SIG-M5 (cell line): ENCODE measurements at places on chromosomes 7 and 10.

- DNase-seq: no peak
Measured at GRCh38 chr7:76185187-76185896, 16.4 kb upstream of the SRRM3 start.

GRCh38 chr10:124574456-124575070 is 112.9 kb downstream of the LHPP start:
- DNase-seq: no peak

DNA sequence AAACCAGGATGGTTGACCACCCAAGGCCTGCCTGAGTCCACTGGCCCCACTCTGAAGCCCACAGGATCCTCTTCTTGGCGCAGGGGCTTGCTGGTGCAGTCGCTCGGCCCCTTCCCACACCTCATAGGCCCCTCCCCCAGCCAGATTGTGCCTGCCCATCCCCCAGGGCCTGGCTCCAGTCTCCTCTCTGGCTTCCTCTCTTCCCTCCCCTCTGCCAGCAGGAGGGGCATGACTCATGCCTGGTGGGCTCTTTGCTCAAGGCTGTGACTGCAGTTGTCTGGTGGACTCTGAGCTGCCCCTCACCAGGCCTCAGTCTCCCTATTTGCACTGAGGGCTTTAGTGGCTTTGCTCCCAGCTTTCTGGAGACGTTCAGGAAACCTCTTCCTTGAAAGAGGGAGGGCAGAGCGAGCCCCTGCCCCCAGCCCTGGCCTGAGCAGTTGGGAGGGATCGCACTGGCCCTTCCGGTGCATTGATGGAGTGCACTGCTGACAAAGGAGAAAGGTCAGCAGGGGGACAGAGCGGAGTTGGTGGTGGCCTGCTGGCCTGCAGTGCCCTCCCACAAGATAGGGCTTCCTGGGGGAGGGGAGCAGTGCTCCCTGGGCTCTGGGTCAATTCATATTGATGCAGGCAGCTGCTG is 60.7 kb downstream of the ZMIZ1 start:
- no peak for DNase-seq

- no peak for DNase-seq
Measured at GRCh38 chr7:72326365-72326764, 85.8 kb downstream of the CALN1 start.

GRCh38 chr7:107711301-107711700 is 32.6 kb upstream of the CBLL1 start:
- no peak for DNase-seq

GRCh38 chr10:50613726-50614443 is 9.9 kb downstream of the SGMS1 start:
- no peak for DNase-seq

- no peak for DNase-seq
Measured at GRCh38 chr7:101988513-101988912, 171.1 kb downstream of the CUX1 start.

DNA sequence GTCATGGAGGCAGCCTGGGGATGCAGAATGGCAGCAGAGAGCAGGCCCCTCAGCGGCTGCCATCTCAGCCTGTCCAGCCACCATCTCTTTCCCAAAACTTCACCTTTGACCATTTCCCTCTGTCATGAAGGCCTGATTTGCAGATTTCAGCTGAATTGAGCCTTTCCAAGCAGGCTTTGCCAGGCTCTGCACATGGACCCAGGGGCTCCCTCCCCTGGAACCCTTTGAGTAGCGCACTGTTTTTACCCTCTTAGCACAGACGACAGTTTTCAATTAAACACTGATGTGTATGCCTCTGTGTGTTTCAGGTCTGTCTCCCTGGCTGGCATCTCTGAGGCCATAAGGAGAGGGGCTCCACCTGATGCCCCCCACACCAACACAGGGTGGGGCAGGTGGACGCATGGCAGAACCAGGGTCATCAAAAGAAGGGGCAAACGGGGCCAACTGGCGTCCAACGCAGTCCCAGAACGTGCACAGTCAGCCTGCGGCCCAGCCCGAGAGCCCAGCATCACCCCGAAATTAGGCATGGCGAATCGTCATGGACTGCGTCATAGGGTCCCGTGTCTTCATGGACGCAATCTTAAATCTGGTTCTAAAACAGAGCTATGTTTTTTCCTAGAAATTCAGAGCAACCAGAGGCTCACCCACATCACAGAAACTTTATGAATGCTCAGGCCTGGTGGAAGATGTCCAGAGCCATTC is 185.0 kb upstream of the TCERG1L start:
- DNase-seq: no peak

GRCh38 chr7:48087349-48087748 is 1.7 kb upstream of the UPP1 start:
- no peak for DNase-seq

DNA sequence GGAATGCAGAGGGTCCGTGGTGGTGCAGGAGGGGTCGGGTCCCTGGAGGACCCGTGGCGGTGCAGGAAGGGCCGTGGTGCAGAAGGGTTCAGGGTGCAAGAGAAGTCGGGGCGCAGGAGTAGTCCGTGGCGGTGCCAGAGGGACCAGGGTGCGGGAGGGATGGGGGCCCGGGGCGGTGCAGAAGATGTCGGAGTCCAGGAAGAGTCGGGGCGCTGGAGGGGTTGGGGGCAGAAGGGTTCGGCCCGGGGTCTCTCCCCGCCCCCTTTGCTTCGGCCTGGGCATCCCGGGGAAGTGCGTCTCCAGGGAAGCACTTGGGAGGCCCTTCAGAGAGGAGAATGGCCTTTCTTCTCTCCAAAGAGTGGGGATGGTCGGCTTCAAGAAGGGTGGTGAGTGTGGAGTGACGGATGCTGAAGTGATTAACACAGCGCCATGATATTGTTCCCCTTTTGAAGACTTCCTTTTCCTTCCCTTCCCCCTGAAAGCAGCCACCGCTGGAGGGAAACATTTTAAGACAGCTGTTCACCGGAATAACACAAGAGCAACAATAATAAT is 997 bp downstream of the WDR37 start:
- no peak for DNase-seq

DNA sequence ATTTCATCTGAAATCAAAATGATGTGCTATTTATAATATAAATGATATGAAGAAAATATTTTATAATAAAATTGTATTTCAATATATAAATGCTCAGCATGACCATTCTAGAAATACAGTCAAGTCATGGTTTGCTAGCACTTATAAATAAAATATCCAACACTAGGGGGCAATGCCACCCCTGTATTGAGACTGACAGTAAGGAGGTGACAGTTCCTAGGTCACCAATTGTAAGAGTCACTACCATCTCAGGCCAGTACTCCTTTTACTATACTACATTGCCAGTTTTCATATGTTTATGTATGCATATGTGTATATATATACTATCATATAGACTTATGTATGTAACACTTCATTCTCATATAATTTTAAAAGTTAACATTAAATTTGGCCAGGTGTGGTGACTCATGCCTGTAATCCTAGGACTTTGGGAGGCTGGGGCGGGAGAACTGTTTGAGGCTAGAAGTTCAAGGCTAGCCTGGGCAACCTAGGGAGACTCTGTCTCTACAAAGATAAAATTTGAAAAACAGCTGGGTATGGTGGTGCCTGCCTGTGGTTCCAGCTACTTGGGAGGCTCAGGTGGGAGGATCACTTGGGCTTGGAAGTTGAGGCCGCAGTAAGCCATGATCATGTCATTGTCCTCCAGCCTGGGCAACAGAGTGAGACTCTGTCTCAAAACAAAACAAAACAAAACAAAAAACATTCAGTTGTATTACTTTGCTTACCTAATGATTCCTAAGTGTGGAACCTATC is 2.4 kb upstream of the CNOT4 start:
- DNase-seq: peak; percentile 58
